ENCODE measurements at places on chromosomes 16 and 17.

- no peak for DNase-seq
Observed at GRCh38 chr17:44909681-44910144, 5.6 kb downstream of the GFAP start.

DNA sequence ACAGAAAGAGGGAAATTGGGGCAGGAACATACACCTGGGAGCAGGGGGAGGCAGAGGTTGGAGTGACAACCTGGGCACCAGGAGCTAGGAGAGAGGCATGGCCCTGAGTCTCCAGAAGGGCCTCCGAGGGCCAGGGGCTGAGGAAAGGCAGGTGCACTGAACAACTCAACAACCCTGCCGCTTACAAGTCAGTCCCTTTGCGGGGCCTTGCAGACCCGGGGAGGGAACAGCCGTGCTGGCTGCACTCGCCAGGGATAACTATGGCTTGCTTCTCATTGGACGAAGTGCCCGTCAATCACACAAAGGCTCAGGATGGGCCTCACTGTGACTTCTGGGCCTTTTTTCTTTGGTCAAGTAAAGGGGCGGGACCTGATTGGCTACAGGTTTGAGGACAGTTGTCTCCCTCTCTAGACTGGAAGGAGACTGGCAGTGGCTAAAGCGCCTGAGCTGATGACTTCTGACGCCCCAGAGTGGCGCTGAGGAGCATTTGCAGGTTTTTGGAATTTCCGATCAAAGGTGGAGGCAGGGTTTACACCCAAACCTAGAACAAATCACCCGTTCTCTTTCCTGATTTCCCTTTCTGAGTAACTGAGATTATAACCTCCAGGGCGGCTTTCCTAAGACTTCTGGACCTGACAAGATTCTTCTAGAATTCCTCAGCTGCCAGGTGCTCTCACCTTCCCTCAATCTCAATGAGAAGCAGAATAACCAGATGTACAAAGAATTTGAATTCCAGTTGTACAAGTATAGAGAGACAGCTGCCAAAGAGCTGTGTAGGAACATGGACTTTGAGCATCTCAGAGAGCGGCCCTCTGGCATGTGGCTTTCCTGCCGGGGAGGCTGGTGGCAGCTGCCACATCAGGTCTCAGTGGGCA is 27.6 kb upstream of the ST6GALNAC2 start:
- DNase-seq: no peak

DNA sequence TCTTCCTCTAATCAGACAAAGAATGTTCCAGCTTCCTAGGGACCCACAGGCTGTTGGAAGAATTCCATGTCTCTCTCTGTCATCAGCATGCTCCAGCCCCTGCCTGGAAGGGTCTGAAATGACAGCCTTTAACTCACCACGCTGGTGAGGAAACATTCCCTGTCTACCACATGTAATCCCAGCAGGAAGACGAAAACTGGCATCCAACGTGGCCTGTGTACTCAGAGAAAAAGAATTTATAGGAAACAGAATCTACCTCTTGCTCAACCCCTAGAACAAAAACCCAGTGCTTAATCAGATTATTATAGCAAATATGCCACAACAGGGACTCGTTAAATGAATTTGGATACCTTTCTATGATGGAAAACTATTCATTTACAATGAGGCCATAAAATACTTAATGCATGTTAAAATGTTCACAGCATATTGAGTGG is 147.3 kb upstream of the FOXF1 start:
- peak; percentile 59 for DNase-seq

DNA sequence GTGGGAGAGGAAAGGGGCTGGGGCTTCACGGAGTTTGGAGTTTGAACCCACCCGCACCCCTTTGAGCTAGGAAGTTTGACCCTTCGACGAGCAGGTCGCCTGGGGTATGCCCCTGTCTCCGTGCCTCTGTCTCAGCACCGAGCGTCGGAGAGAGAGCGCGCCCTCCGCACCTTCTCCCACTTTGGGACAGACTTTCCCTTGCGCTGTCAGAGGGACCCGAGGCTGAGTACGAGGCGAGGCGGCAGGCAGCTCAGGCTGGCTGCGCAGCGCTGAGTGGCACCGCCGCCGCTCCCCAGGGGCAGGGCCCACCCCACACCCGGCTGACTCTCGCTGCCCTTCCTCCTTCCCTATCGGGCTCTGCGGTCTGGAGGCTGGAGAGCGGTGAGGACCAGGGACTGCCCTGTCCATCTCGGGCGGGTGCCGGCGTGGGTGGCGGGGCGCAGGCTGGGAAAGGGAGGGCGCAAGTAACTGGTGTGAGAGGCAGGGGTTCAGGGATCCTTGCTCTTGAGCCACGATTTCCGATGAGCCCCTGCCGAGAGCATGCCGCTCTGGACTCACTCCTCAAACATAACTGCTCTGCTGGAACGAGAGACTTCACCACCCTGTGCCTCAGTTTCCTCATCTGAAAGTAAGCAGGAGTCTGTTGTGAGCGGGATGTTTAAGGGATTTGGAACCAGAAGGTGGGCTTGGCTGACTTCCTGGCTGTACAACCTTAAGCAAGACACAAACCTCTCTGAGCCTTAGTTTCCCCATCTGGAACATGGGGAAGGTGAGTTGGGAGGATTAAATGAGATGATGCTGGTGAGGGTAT is 981 bp downstream of the BEAN1 start:
- peak; percentile 60 for DNase-seq

DNA sequence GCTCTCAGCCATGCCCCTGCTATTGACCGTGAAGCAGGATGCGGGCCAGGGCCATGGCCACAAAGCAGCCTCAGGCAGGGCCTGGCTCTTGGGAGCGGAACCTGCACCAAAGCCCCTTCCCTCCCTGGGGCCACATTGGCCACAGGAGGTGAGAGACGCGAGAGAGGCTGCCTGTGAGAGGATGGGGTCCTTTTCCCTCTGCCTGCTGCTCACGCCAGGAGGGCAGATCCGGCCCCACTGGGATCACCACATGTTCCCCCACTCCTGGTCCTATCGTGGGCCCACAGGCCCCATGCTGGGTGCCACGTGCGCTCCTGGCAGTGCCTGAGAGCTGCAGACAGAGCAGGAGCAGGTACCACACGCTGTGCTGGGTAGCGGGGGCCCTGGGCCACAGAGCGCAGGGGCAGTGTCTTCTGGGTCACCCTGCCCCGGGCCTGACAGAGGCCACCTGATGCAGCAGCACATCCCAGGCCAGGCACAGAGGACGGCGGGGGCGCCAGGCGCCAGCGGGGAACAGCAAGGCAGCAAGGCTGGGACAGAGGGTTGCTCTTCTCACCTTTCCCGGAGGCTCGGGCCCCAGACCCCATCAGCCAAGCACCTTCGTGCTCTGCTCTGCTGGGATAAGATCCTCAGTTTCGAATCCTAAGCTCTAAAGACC is 9.2 kb upstream of the NUDT16L1 start:
- no peak for DNase-seq

- no peak for DNase-seq
Observed at GRCh38 chr17:45648642-45649041, 135.5 kb upstream of the CRHR1 start.

- no peak for DNase-seq
Observed at GRCh38 chr17:74148901-74149596, 54.4 kb upstream of the RPL38 start.

GRCh38 chr17:14359163-14360020 is 58.5 kb downstream of the HS3ST3B1 start:
- DNase-seq: no peak

GRCh38 chr16:55570159-55570558 is 3.7 kb downstream of the CAPNS2 start:
- no peak for DNase-seq

DNA sequence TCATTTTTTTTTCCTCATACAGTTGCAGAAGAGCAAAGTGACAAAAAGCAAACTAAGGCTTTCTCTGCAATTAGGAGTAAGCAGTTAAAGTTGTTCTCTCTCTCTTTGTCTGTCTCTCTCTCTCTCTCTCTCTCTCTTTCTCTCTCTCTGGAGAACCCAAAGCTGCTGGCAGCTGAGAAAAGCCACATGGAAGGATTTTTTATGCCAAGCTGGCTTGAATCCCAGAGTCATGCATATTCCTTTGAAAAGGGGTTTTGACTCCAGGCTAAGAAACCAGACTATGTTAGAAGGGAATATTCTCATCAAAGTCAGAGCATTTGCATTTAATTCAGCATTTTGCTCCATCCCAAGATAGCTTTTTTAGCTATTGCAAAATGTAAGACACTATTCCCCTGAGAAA is 1114.2 kb upstream of the GOT2 start:
- DNase-seq: peak; percentile 52

DNA sequence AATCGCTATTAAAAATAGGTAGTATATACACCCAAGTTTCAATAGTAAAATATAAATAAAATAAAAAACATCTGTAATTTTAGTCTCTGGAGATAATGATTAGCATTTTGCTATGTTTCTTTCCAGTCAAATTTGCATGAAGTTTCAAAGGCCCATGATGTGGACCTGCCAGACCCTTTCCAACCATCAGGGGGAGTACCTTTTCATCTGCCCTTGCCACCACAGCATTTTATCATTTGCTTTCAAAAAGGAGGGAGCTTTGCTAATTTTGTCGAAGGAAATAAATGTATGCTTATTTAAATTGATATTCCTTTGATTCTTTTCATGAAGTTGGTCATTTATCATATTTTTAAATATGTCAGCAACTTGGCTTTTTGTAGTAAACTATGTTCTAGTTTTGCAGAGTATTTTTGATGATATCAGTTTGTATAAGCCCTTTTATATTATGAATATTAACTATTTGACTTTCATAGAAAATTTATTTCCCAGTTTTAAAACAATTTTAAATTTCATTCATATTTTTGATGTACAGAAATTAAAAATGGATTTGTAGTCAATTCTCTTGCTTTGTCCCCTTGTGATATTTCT is 115.2 kb upstream of the NETO2 start:
- DNase-seq: no peak

DNA sequence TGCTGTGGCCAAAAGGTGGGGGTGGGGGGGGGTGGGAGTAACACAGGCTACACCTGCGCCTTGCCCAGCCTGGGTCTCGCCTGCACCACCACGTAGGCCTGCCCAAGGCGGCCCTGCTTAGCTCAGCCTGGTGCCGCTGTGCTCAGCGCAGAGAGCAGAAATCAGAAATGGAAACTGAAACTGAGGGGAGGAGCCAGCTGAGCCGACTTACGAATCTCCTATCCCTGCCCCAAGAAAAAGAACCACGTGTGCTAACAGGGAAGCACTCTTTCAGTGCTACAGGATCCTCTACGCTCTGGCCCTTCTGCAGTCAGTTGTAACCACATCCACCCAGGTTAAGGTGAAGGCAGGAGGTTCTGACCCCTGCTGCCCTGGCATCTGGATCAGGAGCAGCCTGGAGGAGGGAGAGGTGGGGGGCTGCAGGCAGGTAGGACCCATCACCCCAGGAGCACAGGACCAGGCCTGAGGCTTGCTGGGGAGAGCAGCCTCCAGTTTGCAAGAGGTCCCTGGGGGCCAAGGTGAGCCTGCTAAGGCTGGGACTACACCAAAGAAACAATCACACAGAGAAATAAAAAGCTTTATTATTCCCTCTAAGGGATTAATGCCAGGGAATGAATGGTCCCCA is at the start of gene DHX58:
DHX58 (minus strand) TSS at position 163 of the 625 bp plus-strand sequence. CDS start 822 bp downstream, outside the sequence.
- DNase-seq: peak; percentile 68

GRCh38 chr16:17607075-17607509 is 136.3 kb upstream of the XYLT1 start:
- DNase-seq: peak; percentile 61

DNA sequence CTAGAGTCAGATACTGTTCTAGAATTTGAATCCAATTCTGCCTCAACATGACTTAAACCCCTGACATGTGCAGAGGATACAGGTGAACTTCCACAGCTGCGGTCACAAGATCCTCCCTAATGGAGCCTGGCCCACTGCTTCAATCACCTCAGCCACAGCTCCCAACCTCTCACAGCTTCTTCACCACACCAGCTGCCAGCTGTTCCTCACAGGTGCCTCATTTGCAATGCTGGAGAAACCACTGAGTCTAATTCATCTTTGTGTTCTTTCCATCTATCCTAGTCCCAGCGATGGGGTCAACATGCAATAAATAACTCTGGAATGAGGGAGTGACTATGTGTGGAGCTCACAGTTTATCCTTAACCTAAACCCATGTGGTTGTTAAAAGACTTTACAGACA is 72.0 kb upstream of the MAF start:
- DNase-seq: no peak

DNA sequence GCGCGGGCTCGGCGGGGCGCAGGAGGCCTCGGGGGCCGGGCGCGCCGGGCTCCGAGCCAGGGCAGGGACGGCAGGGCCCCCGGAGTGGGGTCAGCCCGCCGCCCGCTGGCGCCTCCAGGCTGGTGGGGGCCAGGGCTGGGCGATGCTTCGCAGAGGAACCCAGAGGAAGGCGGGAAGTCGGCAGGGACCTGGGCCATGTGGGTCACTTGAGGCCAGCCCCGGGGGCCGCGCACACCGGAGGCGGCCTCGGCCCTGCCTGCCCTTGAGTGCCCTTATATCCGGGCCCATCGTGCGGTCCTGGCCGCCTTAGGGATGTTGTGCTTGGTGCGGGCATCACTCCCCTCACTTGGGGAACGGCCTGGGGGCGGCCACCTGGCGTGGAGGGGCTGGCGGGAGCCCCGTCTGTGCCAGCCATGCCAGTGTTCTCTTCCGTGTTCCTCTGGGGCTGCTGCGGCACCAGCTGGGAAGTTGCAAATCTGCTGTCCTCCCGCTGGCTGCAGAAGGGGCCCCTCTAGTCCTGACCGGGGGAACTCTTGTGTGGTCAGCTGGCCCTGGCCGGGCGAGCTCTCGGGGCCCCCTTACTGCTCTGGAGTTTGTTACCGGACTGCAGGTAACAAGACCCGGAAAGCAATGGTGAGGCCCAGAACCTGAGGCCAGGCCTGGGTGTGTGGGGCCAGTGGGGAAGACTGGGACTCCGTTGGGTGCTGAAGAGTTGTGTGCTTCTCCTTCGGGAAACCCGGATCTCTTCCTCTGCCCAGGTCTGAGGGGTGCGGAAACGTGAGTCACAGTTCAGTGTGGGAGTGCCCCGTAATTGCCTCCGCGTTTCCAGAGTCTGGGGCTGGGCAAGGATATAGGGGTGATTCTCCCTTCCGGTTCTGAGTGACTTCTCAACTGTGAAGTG is 849 bp downstream of the CAPN15 start:
- DNase-seq: peak; percentile 48

DNA sequence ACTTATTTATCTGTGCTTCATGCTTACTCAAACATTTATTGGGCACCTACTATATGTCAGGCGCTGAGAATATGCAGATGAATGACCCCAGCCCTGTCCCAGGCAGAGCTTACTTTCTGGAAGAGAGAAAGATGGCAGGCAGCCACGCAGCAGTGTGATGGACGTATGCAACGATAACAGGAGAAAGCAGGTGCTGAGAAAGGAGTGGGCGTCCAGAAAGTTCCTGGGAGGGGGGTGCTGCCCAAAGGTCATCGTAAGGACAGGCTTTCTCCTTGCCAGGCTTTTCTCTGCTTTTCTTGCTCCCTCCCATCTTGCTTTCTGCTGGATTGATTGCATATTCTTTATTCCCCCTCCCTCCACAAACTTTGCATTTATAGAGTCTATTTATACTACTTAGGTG is 124.5 kb downstream of the GAS7 start:
- no peak for DNase-seq

- no peak for DNase-seq
Observed at GRCh38 chr17:33318241-33318640, 25.1 kb upstream of the ASIC2 start.

Measured in eye (tissue), 1 donor.